Uterus (tissue), 4 donors: ENCODE measurements at places on chromosomes 2 and 18. TPM values are rescaled to one million over a fixed set of nuclear protein-coding genes. Genes with fewer than 3 reads are reported as not detected.

GRCh38 chr2:228869636-228870264, 401.3 kb downstream of the PID1 start:
- no peak for DNase-seq

Gene ATP8B1
- 22.6 TPM for total RNA-seq

DNA sequence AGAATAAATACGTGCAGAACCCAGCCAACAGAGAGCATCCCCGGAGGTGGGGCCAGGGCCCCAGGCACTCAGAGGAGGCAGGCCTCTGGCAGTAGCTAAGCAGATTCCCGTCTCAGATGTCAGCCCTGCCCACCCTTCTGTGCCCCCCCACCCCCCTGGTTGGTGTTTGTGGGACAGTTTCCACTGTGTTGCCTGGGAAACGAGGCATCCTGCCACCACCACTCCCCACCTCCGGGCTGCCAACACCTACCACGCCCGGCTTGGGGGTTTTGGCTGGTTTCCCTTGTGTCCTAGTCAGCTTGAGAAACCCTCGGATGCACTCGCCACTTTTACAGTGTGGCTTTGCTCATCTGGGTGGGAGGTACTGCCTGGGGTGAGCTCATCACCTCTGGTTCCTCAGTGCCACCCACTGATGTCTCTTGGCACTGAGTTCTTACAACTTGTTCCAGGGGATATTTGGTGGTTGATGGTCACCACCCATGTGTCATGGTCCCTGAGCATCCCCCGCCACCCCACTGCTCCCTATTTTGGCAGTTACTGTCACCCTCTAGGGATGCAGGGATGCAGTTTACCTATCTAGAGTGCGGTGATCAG, 72.4 kb upstream of the YWHAQ start:
- no peak for DNase-seq

Gene FBXO36
- 0.88 TPM for total RNA-seq

- no peak for DNase-seq
Observed at GRCh38 chr2:218482651-218483050, 63.7 kb downstream of the VIL1 start.

- no peak for DNase-seq
Observed at GRCh38 chr2:133838642-133839365, 270.5 kb upstream of the NCKAP5 start.

Gene PNKD
- 47.8 TPM for total RNA-seq

Gene REG1B
- not detected for total RNA-seq
